IPS-NIHi11 (cell line): ENCODE measurements at places on chromosomes 2 and 18.

GRCh38 chr2:11500702-11501303, 33.0 kb upstream of the GREB1 start:
- DNase-seq = no peak

DNA sequence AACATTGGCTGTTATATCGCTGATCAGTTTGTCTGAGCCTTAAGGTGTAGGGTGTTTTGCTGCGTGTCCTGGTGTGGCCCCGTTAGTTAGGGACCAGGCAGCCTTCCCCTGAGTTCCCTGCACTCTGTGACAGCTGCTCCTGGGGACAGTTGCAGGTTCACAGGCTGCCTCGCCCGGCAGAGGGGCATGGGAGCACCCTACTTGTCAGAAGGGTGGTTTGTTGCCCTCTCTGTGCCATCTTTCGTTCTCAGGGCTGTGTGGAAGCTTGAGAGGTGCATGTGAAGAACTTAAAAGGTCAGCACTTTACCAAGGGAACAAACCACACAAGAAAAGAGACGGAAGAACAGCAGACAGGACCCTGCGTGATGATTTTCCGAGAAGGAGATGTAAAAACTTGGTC, 159.6 kb downstream of the LDLRAD4 start:
- no peak for DNase-seq

DNA sequence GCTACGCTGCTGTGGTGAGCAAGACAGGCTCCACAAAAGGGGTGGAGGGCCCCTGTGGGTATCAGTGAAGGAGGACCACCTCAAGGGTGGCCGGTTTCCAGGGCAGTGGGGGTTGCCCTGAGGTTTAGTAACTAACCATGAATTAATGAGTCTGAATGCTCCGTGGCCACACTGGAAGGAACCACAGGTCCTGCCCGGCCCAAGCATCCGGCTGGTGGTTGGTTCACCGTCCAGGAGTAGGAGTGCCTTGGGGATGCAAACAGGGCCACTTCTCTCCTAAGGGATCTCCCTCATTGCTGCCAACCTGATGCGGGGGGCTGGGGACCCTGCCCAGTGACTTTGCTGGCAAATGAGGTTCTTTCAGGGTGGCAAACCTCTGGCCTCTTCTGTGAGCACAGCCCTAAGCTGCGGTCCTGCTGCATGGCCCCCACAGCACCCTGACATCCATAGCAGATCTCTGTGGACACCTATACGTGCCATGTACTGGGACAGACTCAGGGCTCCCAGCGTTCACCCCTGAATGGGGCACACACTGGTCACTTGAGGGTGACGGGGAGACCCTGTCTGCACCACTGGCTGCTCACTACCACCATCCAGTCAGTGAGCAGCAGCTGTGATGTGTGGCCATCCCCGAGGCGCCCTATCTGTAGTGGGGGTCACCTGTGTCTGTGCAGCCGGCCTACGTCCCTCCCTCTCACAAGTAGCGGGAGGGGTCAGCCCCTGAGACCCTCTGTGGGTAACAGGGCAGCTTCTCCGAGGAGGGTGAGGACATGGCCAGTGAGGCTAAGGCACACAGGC, 41.6 kb downstream of the HS6ST1 start:
- no peak for DNase-seq

GRCh38 chr2:181070119-181070835, 89.9 kb downstream of the UBE2E3 start:
- no peak for DNase-seq

GRCh38 chr2:165648801-165649200, 145.2 kb downstream of the GALNT3 start:
- no peak for DNase-seq

DNA sequence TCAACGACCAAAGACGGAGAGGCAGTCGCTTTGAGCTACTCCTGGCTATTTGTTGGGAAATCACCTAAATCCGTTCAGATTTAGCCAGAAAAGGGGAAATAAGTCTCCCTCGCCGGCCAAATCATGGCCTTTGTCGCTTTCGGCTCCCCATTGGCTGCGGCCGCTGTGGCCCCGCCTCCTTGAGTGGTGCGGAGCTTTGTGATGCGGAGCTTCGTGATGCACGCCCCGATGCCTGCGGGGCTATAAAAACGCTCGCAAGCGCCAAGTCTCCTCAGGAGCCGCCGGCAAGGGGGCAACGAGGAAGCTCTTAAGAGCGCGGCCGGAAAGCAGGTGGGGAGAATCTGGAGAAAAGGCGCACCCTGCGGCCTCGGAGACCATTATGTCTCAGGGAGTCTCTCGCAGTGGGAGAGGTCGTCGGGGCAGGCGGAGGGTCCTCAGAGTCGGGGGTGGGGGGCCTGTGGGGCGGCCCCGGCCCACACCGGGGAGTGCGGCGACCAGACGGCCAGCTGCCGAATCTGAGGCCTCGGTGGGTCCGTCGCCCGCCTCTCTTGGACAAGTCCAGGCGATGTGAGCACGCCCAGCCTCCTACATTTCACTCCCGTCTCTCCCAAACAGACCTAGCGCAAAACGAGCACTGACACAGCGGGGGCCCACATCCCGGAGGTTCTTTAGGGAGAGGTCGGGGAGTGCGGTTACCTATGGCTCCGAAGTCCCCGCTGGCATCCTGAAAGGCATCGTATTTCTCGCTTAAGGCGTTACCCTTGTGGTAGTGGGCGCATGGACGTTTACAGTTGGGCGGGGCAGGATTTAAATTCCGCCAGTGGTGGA, at the start of gene CABYR:
Gene CABYR (plus strand): TSS at position 274 of the 828 bp plus-strand sequence. CDS start 4,053 bp downstream, outside the sequence.
- DNase-seq = peak; percentile 89

DNA sequence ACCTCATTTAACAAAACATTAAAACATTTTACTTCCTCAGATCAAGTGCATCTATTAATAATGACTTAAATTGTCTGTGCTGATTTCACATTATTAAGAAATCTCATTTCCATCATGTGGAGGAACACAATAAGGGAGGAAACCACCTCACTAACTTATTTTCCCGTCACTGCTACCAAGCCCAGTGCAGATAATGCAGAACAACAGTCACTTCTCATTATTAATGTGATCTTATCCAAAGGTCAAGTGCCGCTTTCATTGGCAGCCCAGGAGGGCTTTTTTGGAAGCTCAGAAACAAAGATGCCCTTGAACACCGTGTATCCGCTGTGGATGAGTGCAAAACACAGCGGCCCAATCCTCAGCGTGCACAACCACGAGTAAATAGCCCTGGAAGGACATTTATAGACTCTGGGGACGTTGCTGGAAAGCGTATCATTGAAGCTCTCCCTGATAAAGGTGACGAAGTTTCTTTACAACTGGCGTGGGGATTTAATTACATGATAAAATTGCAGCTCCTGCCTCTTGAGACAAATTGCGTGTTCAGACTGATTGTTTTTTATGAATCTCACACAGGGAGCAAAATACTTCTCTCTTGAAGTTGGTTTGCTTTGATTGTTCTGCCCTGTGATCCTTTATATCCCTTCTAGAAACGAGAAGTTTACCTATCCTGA, 13.2 kb downstream of the ASB18 start:
- DNase-seq = no peak

DNA sequence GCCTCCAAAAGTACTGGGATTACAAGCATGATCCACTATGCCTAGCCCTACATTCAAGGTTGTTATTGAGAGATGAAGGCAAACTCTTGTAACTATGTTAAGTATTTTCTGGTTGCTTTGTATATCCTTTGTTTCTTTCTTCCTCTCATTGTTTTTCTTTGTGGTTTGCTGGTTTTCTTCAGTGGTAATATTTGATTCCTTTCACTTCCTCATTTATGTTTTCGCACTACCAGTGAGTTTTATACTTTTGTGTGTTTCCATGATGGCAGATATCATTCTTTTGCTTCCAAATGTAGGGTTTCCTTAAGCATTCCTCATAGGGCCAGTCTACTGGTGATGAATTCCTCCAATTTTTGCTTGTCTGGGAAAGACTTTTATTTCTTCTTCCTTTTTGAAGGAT, 90.2 kb downstream of the NCK2 start:
- no peak for DNase-seq

GRCh38 chr2:28717339-28717758, 34.3 kb upstream of the PPP1CB start:
- peak; percentile 37 for DNase-seq

- no peak for DNase-seq
Measured at GRCh38 chr2:41496908-41497307, 550.9 kb upstream of the PKDCC start.

DNA sequence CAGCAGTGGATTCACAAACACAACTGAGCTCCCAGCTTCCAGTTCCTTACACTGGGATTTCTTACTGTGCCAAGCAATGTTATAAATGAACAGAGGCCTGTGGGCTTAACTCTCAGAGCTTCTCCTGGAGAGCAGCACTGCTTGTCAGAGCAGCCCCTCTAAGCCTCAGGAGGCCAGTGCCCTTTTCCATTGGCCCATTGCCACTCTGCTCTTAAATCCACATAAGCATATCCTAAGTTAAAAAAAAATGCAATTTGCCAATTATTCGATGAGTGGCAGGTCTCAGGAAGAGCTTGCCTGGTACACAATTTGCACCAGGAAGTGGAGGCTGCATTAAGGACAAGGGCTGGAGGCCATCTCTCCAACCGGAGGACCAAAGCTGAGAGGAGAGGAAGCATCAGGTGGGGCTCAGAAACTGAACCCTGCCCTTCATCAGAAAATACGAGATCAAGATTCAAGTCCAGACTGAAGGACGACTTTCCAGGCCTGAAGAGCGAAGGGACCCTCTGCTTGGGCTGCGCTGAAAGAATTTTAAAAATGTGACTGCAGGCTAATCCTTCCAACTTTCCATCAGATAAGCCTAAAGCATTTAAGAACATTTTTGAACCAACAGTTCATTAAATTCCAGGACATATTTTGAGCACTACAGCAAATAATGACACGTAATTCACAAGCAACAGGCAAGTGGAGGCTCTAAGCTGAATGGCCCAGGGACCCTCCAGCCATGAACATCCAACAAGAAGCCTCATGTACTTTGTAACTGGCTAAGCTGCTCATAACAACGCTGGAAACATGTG, 28.4 kb upstream of the PXDN start:
- no peak for DNase-seq

GRCh38 chr2:190181123-190181669, 118.7 kb upstream of the MSTN start:
- DNase-seq = no peak

DNA sequence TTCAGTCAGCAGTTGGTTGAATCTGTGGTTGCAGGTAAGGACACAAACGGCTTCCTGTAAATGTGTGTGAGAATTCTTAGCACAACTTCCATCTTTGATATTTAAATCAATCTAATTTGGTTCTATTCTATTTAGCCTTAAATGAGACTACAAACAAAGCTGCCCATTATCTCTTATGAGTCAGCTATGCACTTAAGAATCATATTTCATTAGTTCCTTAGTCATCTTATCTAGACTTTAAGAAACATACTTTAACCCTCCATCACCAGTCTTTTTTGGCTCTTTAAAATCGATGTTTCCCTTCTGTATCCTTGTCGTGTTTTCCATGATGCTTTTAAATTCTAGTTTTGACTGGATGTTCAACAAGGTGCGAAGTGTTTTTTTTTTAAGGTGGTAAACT, 114.4 kb upstream of the TMEM200C start:
- no peak for DNase-seq

GRCh38 chr2:100865816-100866460, 46.0 kb downstream of the NPAS2 start:
- DNase-seq = no peak

GRCh38 chr2:46850742-46851141, 64.9 kb downstream of the MCFD2 start:
- DNase-seq = no peak

- DNase-seq = no peak
Measured at GRCh38 chr18:42258301-42258965, 303.4 kb downstream of the PIK3C3 start.

- no peak for DNase-seq
Measured at GRCh38 chr2:7586898-7587297, 669.7 kb downstream of the RNF144A start.

- DNase-seq = no peak
Measured at GRCh38 chr2:1115843-1116539, 165.3 kb downstream of the SNTG2 start.

GRCh38 chr18:2618009-2618408, 37.5 kb upstream of the SMCHD1 start:
- DNase-seq = no peak

DNA sequence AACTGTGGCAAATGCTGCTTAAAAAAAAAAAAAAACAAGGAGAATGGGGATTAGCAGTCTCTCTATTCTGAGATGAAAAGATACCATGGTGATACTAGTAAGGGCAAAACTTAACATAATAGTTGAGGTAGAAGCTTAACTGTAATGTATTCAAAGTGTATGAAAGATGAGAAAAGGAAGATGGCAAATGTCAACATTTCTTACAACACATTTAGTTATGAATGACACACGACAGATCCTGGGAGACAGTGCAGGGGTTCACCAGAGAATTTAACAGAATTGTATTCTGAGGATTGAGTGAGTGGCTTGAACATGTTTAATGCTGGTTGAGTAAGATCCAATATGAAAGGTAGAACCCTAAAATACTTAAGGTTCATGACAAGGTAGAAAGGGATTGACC, 52.7 kb downstream of the CUL3 start:
- DNase-seq = no peak

DNA sequence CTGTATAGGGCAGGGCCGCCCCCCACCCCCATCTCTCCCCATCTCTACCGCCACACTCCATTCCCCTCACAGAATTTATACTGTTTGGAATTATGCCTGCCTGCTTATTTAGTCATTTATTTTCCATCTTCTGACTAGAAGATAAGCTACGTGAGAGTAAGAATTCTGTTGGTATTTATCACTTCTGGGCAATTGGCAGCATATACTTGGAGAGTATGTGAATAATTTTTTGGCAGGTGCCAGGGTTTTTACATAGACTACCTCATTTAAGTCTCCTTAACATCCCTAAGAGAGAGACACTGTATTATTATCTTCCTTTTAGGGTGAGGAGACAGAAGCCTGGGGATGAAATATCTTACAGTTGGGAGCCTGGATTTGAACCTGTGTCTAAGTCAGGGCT, 45.0 kb downstream of the SLC4A1AP start:
- DNase-seq = no peak

DNA sequence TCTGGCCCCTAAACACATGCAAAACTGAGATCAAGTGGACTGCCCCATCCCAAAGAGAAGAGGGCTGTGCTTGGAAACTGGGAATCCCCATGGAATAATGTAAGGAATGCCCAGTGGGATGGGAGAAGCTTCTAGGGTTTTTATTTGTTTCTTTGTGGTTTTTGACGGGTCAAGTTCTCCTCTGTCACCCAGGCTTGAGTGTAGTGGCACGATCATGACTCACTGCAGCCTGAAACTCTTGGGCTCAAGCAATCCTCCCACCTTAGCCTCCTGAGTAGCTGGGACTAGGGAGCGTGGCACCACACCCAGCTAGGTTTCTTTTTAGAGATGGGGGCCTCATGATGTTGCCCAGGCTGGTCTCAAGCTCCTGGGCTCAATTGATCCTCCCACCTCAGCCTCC, 101.7 kb upstream of the ZSWIM2 start:
- DNase-seq = no peak
